ENCODE measurements at places on chromosomes 1 and 21.

GRCh38 chr1:217577336-217577735 lies 53.6 kb downstream of the GPATCH2 start:
- DNase-seq, result no peak

- DNase-seq, result no peak
Observed at GRCh38 chr1:26016953-26017545, 4.5 kb upstream of the EXTL1 start.

DNA sequence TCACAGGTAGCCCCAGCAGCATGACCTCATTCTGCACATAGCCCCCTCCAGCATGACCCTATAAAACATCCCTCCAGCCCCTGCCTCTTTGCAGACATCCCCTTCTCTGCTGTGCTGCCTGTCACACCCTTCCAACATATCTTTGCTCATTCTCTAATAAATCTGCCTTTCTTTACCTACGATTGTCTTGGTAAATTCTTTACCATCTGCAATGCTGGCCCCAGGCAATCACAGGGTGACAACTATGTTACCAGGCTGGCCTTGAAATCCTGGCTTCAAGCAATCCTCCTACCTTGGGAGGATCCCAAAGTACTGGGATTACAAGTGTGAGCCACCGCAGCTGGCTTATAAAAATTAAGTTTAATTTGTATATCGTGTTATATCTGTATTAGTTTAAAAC lies 134.5 kb downstream of the VAV3 start:
- DNase-seq, result no peak

DNA sequence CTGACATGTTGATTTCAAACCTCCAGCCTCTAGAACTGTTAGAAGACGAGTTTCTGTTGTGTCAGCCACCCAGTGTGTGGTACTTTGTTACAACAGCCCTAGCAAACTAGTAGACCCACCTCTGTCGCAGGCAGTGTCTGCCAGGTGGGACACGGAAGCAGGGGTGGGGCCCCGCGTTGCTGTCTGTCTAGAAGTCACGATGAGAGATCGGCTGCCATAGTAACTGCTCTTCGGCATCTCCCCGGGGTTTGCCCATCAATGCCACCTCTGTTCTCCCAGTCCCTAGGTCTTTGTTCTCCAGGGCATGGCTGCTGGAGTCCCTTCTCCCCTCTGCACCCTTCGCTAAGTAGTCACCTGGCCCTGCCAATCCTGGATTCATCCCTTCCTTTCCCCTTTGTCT lies 15.2 kb upstream of the CLSTN1 start:
- no peak for DNase-seq

DNA sequence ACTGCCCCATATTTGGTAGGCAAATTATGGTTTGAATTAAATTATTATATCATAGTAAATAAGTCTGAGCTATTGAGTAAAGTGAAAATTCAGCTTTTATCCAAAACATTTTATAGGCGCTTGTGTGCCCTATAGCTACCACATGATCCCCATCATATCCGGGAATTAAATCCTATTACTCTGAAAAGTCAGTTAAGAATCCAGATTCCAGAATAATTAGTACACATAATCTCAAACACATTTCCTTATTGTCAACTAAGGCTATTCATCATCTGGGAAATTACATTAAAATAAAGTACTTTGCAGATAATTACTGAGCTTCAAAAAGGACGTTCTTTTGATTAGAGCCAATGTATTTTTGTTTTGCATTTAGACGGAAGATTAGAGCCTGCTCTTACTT lies 72.3 kb downstream of the CTH start:
- DNase-seq, result no peak

DNA sequence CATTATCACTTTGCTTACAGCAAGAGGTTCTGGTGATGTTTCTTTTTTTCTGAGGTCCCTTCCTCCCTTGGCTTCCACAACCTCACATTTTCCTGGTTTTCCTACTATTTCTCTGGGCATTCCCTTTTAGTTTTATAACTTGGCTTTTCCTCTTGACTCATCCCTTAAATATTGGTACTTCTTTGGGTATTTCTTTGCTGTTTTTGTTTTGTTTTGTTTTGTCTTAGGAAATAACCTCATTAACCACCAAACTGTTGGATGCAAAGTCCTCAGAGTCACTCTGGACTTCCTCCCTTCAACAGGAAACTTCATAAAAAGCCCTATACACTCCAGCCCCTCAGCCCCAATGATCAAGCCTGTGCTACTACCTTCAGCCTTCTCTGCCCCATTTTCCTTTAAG lies 211.1 kb downstream of the DUSP10 start:
- no peak for DNase-seq

GRCh38 chr1:91712981-91713841 lies 172.7 kb downstream of the TGFBR3 start:
- no peak for DNase-seq
